ENCODE measurements at places on chromosomes 3 and 15. TPM values are rescaled to one million over a fixed set of nuclear protein-coding genes. Genes with fewer than 3 reads are reported as not detected.

GRCh38 chr3:138135833-138136194 is 3.6 kb upstream of the A4GNT start:
- H3K36me3 ChIP-seq: no peaks in the 10 kb centered on the region
- H3K27ac ChIP-seq: no peak overlapping the region
- no peaks in the 10 kb centered on the region for H3K27me3 ChIP-seq
- no peak overlapping the region for H3K4me3 ChIP-seq
- DNase-seq: no peak
- H3K4me1 ChIP-seq: no peaks in the 10 kb centered on the region

- no peak for DNase-seq
- H3K36me3 ChIP-seq: no peaks in the 10 kb centered on the region
- H3K27me3 ChIP-seq: no peaks in the 10 kb centered on the region
- no peak overlapping the region for H3K4me3 ChIP-seq
- no peak overlapping the region for H3K27ac ChIP-seq
These were observed 81.9 kb downstream of the PPARG start for GRCh38 chr3:12370758-12371157.

CNOT10 gene
- 15.4 TPM for total RNA-seq

ALPK3 gene
- total RNA-seq: 16.2 TPM

DNA sequence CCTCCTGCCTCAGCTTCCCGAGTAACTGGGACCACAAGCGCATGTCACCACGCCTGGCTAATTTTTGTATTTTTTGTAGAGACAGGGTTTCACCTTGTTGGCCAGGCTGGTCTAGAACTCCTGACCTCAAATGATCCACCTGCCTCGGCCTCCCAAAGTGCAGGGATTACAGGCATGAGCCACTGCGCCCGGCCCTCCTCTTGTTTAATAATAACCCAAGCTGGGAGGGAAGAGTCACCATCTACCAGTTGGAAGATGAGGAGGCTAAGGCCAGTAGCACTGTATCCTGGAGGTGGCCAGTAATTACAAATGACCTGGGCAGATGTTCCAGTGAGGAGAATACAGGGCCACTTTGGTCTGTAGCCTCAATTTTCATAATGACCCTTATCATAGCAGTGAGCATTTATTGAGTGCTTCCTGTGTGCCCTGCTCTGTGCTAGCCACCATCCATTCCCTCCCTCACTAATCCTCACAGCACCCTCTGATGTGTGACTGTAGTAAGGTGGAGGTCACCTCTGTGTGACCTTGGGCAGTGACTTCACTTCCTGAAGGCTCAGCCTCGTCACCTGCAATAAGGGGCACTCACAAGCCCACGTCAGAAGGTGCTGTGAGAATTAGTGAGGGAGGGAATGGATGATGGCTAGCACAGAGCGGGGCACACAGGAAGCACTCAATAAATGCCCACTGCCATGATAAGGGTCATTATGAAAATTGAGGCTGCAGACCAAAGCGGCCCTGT is 64.2 kb downstream of the ABTB1 start:
- H3K4me1 ChIP-seq: peaks cover 75% of the 10 kb centered on the region
- H3K27ac ChIP-seq: peak overlapping the region; percentile 65
- no peak for DNase-seq
- no peaks in the 10 kb centered on the region for H3K36me3 ChIP-seq

C3orf62 gene
- total RNA-seq: 8.7 TPM

DNA sequence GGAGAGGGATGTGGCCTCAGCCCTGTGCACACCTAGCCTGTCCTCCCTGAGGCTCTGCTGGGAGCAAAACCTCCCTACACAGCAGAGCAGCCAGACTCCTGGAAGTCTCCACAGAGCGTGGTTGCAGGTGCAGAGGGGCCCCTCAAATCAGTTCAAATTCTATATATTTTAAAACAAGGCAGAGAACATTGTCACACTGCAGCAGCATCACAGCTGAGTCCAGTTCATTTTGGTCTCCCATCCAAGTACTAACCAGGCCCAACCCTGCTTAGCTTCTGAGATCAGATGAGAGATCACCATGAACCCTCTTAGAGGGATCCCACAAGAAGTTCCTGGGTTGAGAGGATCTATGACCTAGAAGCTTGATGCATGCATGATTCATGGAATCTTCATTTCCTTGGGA is 331.0 kb upstream of the RGMA start:
- no peaks in the 10 kb centered on the region for H3K4me1 ChIP-seq
- H3K36me3 ChIP-seq: no peaks in the 10 kb centered on the region
- no peak overlapping the region for H3K27ac ChIP-seq
- no peak overlapping the region for H3K4me3 ChIP-seq
- peak; percentile 47 for DNase-seq
- H3K27me3 ChIP-seq: no peaks in the 10 kb centered on the region

GRCh38 chr3:76107935-76108570 is 322.7 kb upstream of the ZNF717 start:
- H3K4me3 ChIP-seq: no peak overlapping the region
- no peak for DNase-seq
- H3K4me1 ChIP-seq: no peaks in the 10 kb centered on the region
- no peaks in the 10 kb centered on the region for H3K36me3 ChIP-seq

GRCh38 chr15:65400760-65401610 is 21.8 kb downstream of the IGDCC4 start:
- no peak overlapping the region for H3K27ac ChIP-seq
- no peak overlapping the region for H3K4me3 ChIP-seq
- peaks cover 7% of the 10 kb centered on the region for H3K4me1 ChIP-seq
- no peaks in the 10 kb centered on the region for H3K36me3 ChIP-seq

DNA sequence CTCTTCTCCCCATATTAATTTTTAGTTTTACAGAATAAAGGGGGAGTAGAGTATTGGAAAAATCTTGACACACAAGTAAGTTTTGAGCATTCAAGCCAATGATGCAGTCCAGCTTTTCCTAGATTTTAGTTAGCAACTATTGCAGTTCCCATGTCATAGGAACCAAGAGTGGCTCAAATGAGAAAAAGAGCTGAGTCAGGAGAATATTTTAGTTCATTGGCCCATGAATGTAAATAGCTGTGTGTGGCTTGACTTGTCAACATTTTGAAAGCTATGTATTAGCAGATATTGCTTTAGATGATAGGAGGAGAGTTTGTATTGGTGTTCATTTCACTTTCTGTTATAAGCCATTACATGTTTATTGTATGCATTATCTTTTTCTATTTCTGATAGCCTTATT is 853.7 kb downstream of the PLOD2 start:
- H3K27me3 ChIP-seq: no peaks in the 10 kb centered on the region
- no peaks in the 10 kb centered on the region for H3K36me3 ChIP-seq
- no peak overlapping the region for H3K4me3 ChIP-seq
- no peak for DNase-seq

EFL1 gene
- total RNA-seq: 17.4 TPM

GRCh38 chr3:47612178-47612577 is 33.5 kb upstream of the CSPG5 start:
- no peaks in the 10 kb centered on the region for H3K27me3 ChIP-seq
- peaks cover 11% of the 10 kb centered on the region for H3K36me3 ChIP-seq
- DNase-seq: no peak
- peak overlapping the region; percentile 47 for H3K27ac ChIP-seq
- H3K4me1 ChIP-seq: peaks cover 45% of the 10 kb centered on the region

DNA sequence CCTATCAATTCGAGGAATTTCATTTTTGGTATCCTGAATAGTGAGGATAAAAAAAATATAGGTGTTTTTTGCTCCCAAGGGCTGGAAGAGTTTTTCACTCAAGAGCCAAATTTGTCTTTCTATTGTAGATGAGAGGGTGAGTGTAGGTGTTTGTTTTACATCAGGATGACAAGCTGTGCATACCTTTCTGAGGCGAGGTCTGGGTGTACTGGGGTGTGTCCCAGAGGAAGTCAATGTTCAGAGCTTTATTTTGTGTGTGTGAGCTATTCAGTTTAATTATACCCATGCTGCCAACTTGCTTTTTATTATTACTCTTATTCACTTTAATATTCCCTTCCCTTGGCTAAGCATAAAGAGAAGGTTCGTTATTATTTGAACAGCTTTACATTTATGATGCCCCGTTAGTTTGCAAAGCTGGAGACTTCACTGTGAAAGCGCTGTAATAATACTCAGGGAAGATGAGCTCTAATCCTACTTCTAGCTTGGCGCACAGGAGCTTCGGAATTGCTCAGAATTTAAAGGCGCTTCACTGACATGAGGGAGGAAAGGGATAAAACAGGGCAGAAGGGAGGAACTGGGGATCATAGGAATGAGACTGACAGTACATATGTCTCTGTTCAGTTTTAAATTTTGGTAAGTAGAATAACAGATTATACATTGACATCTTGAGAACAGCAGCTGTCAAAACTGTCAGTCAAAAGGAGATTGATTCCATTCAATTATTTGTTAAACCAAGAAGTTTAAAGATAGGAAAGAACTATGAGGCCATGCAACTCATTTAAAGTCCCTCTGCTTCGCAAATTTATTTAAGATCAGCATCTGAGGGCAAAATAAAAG is 117.7 kb upstream of the TP63 start:
- H3K4me1 ChIP-seq: peaks cover 11% of the 10 kb centered on the region
- DNase-seq: no peak
- no peak overlapping the region for H3K4me3 ChIP-seq
- H3K27me3 ChIP-seq: no peaks in the 10 kb centered on the region
- no peaks in the 10 kb centered on the region for H3K36me3 ChIP-seq

MORC1 gene
- not detected for total RNA-seq

DNA sequence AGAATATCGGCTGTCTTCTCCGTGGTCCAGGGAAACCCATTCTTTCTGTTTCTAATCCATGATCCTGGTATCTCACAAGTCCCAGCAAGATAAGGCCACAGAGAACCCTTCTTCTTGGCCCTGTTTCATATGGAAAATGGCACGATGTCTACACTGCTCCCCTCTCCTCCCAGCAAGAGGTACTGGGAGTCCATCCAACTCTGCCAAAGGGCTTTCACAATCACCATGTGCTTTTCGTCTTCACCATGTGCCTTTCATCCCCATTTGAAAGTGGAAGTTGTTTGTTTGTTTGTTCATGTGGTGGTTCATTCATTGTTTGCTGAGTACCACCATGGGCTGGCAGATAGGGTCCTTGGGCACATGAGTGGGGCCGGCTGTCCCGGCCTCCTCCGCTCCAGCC is 5.5 kb downstream of the ITIH3 start:
- H3K4me3 ChIP-seq: no peak overlapping the region
- no peak overlapping the region for H3K27ac ChIP-seq
- H3K4me1 ChIP-seq: no peaks in the 10 kb centered on the region
- no peak for DNase-seq

TMEM212 gene
- not detected for total RNA-seq

CCR9 gene
- total RNA-seq: not detected

DNA sequence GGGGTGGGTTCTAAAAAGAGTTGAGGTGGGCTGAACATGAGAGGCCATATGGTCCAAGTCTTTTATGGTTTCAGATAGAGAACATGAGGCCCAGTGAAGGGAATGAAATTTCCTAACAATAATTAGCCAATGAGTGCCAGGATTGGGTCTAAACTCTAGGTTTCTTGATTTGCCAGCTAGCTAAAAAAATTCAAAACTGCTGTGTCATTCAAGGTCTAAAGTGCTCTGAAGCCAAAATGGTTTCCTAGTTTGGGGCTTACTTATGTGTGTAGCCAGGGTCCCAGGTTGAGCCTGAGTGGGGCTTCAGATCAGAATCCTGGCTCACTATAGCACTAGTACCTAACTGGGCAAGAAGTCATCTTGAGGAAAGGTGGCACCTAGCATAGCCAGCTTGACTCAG is 55.3 kb upstream of the SYN2 start:
- H3K27me3 ChIP-seq: no peaks in the 10 kb centered on the region
- H3K4me3 ChIP-seq: no peak overlapping the region
- DNase-seq: no peak

GRCh38 chr15:79431636-79432344 is at the start of gene MINAR1:
TSS of gene MINAR1 (plus strand) at chr15:79432336. CDS start at chr15:79456148, 23,812 bp downstream.
- H3K36me3 ChIP-seq: no peaks in the 10 kb centered on the region
- DNase-seq: peak; percentile 55
- peaks cover 94% of the 10 kb centered on the region for H3K27me3 ChIP-seq
- no peak within 1 kb of the TSS for H3K27ac ChIP-seq
- peak within 1 kb of the TSS; percentile 58 for H3K4me3 ChIP-seq

GRCh38 chr3:175648899-175649298 is 789.8 kb downstream of the NAALADL2 start:
- H3K27ac ChIP-seq: no peak overlapping the region
- H3K27me3 ChIP-seq: no peaks in the 10 kb centered on the region
- no peaks in the 10 kb centered on the region for H3K4me1 ChIP-seq
- H3K4me3 ChIP-seq: no peak overlapping the region
- no peaks in the 10 kb centered on the region for H3K36me3 ChIP-seq

CHL1 gene
- 33.0 TPM for total RNA-seq

GRCh38 chr3:21747376-21747775 is 3.6 kb downstream of the ZNF385D start:
- H3K27ac ChIP-seq: peak overlapping the region; percentile 62
- H3K27me3 ChIP-seq: no peaks in the 10 kb centered on the region

DNA sequence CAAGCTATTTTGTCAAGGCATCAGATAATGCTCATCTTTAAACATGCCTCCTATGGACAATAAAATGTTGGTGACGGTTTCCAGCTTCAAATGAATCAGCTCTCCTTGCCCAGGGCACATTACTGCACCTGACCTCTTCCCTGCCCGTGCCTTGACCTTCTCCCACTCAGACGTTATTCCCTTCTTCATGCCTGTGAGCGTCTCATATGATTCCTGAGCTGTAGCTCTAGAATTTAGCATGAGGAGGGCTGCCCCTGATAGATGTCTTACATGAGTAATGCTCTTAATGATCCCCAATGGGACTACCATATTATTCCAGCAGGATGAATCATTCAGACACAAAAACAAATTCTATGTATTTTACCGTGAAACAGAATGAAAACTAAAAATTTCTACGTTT is 762.7 kb downstream of the ROBO1 start:
- H3K27ac ChIP-seq: no peak overlapping the region
- no peaks in the 10 kb centered on the region for H3K27me3 ChIP-seq
- no peaks in the 10 kb centered on the region for H3K36me3 ChIP-seq
- no peak for DNase-seq

DNASE1L3 gene
- total RNA-seq: 2.2 TPM

- no peaks in the 10 kb centered on the region for H3K4me1 ChIP-seq
- H3K27ac ChIP-seq: no peak overlapping the region
- DNase-seq: no peak
- no peaks in the 10 kb centered on the region for H3K27me3 ChIP-seq
These were observed 48.7 kb upstream of the NR2E3 start for GRCh38 chr15:71761649-71762048.

CEP19 gene
- total RNA-seq: 4.0 TPM

NANOGP8 gene
- 0.63 TPM for total RNA-seq

Data from esophagus muscularis mucosa (tissue), 4 donors.